Activated CD8-positive, alpha-beta memory T cell treated with anti-CD3 and anti-CD28 coated beads, Interleukin-2, amount 50 U/mL, for 48 hours (primary cell): ENCODE measurements at places on chromosomes 16 and 17.

DNA sequence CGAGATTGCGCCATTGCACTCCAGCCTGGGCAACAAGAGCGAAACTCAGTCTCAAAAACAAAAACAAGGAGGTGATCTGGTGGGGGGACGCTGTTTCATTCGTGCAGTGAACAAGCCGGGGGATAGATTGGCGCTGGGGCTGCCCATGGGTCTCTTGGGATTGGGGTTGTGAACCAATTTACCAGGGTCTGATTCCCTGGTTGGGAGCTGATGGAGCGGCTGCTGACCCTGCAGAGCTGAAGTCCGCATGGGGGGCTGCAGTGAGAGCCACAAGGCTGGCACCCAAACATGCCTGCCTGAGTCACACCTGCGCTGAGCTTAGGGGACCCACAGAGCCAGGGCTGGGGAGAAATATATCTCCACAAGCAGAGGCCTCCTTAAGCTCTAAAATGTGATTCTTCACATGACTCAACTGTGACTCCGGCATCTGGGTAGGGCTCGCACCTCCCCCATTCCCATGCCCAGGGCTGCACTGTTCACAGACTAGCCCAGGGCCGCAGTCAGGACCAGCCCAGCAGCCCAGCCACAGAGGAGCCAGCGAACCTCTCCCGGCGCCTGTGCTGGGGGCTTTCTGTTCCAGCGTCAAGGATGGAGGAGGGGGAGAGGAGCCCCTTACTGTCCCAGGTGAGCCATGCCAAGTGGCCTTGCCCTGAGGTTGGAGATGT, 5.0 kb downstream of the TSPAN10 start:
- DNase-seq, result no peak

DNA sequence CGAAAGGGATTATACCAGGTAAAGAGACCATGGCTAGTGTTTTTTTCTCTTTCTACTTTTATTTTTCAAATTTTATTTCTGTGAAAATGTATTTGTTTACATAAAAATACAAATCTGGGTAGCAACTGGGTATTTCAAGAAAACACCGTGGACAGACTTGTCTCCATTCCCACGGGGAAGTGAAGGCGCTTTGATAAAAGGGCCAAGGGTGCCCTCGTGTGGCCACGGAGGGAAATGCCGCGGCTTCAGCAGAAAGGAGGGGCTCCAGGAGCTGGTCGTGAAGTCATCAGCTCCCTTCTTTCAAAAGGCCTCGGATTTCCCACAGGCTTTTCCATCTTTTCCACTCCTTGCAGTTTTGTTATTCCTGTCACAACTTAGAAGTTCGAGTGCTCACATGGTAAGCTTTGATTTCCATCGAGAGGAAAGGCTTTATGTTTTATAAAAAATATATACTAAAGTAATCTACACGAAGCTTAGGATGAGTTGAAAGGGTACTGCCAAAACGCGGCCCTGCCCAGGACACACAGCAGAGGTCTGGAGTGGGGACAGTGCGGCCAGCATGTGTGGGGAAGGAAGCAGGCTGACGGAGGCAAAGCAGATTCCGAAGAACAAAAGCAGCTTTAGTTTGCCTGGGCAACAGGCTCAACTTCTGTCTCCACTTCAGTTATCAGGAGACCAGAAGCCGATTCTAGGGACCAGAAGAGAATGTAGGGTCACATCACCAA, 15.3 kb upstream of the MNT start:
- peak; percentile 97 for DNase-seq

GRCh38 chr16:6206080-6206479, 1108.5 kb upstream of the EEF2KMT start:
- no peak for DNase-seq

DNA sequence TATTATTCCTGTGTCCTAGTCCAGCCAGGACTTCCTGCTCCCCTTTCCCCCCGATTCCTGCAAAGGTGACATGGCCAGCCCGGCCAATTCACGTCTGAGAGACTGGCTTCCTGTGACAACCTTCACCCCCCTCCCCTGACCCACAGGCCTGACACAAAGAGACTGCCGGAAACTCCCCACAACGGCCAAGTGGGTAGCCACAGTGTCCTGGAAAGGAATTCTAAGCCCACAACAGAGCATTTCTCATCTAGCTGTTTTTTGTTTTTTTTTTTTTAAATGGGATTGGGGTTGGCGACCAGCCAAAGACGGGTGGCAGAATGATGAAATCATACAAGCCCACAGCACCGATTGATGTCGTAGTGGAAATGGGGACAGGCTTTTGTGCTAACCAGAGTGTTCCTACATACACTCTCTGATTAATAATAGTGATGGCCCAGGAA, 2.8 kb upstream of the XAF1 start:
- peak; percentile 67 for DNase-seq

GRCh38 chr16:60181536-60181935, 1447.4 kb upstream of the GOT2 start:
- DNase-seq, result no peak

DNA sequence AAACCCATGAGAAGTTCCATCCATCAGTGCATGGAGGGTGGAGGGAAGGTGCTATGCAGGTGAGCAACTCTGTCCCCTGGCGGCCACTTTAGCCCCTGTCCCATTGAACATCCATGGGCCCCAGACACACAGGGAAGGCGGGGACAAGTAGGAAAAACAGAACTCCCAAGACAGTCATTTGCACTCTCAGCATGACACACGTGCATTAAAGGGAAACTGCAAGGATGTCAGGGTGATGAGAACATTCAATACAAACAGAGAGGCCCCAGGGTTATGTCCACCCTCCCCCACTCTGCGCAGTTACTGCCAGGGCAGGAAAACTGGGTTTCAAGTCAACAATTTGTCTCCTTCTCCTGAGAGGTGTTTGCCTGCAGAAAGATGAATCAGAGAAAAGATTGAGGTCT, 44.0 kb upstream of the AKTIP start:
- no peak for DNase-seq

GRCh38 chr16:31333686-31334649, 21.0 kb upstream of the ITGAX start:
- no peak for DNase-seq

DNA sequence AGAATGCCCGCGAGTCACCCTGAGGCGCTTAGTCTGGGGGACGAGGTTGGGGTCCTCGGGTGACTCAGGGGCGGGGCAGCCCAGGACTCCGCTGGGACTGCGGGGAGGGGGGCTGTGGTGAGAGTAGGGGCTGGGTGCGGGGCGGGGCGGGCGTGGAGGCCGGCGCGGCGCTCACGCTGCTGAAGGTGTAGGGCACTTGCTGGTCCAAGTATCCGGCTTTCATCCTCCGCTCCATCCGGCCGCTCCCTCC, 832 bp downstream of the ETV4 start:
- no peak for DNase-seq

- no peak for DNase-seq
Observed at GRCh38 chr17:43353393-43353792, 45.4 kb upstream of the ARL4D start.

DNA sequence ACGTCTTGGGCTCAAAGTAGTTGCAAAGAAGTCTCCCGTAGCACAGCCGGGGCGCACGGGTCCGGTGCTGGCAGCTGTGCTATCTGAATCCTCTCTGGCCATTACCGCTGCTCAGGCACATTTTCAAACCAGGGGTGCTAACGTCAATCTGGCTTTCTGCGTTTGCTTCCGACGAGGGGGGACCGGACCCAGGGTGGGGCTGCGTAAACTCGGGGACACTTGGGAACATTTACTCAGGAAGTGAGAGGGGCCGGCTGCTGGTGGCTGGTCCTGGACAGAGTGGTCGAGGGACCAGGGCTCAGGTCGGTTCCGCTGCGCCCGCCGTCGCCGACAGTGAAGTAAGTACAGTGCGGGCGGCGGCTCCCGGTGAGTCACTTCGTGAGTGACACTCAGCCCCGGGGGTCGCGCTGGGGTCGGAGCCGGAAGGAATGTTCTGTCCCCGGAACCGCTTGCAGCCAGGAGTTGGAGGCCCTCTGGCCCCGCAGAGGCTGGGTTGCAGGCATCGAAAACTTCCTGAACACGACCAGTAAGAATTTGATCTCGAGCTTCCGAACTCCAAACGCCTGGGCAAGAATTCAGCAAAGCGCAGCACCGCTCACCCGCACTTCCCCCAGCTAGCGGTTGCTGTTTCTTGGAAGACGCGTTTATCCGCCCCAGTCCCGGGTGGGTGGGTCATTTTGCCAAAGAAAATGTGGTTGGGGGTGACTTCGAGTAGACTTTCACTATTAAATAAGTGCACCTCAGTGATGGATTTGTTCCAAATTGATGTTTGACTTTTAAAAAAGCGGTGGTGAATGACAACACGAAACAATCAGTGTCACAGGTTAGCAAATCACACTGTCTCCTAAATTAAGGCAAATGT, 1.4 kb upstream of the HS3ST3B1 start:
- peak; percentile 79 for DNase-seq

DNA sequence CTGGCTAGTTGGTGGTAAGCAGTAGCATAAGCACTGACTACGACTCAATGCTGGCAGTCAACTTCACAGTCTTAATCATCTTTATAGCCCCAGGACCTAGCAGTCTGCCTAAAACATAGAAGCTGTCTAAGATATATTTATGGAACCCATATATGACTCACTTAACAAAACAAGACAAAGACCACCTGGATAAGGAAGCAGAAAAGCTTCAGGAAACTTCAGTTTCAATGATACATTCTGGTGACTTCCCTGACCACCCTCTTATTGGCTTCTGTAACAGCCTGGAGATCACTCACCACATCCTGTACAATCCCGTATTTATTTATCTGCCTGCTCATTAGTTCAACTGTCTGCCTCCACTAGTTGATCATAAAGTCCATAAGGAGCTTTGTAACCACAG, 95.5 kb downstream of the PMP22 start:
- no peak for DNase-seq

DNA sequence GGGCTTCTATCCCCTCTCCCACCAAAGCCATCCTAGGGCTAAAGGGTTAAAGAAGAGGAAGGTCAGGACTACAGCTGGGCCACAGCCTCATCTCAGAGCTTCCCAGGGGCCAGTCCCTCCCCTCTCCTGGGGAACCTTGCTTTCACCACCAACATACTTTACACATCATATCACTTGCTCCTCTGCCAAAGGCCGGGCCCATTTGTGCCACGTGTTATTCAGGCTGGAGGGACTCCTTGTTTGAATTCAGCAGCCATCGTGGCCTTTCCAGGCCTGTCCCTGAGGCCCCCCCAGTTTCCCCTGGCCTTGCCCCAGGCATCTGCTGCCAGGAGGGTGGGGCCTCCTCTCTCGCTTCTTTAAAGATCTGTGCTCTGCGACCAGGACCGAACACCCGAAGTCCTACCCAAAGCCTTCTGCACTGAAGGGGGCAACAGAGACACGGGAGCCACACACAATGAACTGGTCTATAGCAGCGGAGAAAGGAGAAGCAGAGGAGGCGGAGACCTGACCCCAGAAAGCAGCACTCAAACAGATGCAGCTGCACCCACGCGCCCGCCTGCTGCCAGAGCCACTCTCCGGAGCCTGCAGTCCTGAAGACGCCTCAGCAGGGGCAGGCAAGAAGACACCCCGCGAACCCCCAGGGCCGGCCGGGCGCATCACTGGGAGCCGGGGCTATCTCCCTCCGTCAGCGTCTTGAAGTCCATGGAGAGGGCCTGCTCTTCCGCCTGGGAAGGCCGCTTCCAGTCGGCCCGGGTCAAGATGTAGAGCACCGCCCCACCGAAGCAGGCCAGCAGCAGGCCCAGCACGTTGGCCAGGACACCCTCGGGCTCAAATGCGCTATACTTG, 12.1 kb downstream of the CYB561 start:
- DNase-seq, result no peak

DNA sequence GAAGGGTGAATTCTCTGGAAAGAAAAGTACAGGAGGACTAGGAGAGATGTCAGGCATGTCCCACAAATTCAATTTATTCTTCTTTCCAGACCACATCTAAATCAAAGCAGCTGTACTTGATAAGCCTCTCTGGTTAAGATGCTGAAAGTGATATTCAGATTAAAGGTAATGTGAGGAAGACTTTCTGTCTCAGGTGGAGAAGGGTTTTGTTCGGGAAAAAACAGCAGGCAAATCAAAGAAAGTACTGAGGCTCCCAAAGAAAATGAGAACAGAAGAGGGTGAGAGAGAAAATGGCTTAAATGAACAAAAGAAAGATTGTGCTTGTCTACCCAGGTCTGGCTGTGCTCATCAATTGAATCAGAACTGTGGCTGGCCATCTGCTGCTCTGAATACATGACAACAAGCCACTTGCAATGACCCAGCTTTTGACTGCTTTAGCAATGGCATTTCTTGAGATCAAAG, 55.6 kb downstream of the MMD start:
- DNase-seq, result no peak

DNA sequence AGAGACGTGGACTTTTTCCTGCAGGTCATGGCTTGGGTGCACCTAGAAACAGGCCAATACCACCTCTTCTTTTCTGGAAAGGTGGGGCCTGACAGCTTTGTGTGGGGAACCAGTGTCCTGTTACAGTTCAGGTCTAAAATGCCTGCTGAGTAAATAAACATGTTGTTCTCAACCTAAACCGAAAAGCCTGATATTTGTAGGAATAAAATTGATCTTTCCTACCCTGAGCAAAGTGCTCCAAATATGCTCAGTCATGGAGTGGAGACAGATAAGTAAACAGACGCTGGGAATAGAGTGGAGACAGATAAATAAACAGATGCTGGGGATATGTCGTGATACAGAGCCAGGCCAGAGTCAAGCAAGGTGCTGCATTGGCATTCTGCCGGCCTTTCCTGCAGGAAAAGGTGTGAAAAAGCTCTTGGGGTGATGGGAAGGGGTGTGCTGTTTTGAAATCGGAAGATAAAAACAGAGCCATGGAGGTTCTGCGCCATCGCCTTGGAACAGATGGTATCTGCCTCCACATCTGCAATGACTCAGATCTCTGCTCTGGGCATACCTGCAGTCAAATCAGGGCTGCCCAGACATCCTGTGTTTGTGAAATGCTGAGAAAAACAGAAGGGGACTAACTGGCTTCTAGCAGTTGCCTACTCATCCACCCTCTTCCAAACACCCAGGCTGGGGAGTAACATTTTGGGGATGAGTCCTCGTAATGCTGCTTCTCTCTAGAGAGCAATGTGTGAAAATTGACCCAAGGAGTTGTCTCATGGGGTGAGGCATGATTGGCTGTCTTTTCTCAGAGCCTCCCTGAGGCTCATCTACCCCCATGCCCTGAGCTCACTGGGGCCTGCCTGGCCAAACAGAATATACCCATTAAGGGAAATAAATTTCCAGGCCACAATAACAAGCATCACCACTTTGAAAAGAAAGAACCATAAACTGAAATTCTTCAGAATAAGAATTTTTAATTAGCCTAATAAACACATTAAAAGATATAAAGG, 16.8 kb upstream of the TRPV2 start:
- DNase-seq, result no peak

GRCh38 chr16:19003935-19004334, 20.2 kb downstream of the TMC7 start:
- no peak for DNase-seq
